ENCODE measurements at places on chromosomes 7 and 10.
A peak's percentile ranks its signal among the peaks of the same experiment; 100 is the strongest.

DNA sequence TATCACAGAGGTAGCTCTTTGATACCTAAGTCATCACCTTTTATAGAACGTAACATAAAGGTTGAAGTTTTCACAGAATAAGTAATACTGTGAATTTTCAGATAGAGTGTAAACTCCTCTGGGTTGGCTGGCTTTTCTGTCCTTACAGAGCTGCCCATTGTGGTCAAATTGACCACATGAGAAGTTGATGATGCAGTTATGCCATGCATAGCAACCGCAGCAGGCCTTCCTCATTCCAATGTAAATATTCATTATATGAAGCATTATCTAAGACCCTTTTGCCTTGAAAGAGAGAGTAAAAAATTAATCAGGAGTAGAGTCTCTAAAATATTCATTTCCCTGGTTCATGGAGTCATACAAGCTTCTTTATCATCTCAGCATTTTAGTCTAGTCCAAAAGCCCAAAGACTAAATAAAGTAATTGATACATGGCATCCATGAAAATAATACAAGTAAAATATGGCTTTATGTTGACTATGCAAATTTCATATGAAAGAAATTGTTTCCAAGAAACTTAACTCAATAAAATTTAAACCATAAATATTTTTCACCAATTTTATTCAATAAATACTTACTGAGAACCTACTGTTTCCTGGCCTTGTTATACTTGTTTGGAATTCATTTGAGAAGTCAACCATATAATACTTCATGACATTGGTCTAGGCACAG is 516.4 kb downstream of the PCDH15 start:
- DNase-seq = no peak

DNA sequence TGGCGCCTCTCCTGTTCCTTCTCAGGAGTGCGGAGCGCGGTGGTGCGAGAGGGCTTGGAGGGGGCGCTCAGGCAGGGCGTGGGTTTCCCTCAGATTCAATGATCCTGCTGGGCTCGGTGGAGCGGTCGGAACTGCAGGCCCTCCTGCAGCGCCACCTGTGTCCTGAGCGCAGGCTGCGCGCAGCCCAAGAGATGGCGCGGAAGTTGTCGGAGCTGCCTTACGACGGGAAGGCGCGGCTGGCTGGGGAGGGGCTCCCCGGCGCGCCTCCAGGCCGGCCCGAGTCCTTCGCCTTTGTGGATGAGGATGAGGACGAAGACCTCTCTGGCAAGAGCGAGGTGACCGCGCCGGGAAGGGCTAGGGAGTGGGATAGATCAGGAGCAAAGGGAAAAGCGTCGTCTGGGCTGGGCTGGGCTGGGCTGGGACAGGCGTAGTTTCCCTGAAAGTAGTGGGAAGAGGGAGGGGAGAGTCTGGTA is 17.0 kb downstream of the FAM131B start:
- DNase-seq = peak; percentile 68

DNA sequence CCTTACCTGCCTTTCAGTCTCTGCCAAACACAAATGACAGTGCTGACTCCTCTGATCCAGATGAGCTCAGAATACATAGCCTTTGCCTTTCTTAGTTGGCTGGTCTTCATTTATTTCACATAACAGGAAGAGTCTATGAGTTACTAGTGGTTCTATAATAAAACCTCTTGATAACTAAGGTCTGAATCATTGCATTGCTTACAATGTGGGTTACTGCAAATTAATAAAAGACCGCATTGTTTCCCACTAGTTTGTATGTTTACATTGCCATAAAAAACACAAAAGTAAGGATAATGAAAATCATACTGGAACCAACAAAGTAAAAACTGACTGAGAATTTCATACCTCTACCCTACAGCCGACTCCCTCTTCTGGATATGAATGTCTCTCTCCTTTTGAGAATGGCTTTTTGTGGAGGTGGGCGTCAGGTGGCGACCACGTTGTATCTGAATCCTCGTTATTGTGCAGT is 62.0 kb upstream of the AKR1E2 start:
- DNase-seq = no peak

DNA sequence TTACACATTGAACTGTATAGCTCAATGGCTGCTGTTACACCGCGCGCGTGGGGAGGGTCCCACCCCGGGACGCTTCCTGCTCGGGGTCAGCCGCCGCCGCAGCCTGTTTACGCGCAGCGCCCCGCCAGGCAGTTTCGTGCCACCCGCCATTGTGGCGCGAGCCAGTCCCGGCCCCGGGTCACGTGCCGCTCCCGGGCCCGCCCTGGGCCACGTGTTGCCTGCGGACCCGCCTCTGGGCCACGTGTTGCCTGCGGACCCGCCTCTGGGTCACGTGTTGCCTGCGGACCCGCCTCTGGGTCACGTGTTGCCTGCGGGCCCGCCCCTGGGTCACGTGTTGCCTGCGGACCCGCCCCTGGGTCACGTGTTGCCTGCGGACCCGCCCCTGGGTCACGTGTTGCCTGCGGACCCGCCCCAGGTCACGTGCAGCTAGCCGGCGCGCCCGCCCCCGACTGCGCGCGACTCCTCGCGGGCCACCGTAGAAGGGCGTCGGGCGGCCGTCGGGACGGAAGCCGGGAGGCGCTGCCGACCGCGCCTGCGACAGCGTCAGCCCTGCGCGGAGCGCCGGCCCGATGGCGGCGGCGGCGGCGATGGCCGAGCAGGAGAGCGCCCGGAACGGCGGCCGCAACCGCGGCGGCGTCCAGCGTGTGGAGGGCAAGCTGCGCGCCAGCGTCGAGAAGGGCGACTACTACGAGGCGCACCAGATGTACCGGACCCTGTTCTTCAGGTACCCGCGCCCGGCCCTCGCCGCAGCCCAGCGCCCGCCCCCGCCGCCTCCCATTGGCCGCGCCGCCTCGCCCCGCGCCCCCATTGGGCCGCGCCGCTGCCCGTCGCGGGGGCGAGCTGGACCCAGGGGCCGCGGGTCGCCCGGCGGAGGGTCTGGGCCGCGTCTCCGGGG is at the start of gene GET4:
GET4 (plus strand) TSS at position 478 of the 895 bp plus-strand sequence; CDS start at position 570, 92 bp downstream.
- DNase-seq = peak; percentile 99

GRCh38 chr10:27153329-27153728 is 855 bp downstream of the YME1L1 start:
- no peak for DNase-seq

DNA sequence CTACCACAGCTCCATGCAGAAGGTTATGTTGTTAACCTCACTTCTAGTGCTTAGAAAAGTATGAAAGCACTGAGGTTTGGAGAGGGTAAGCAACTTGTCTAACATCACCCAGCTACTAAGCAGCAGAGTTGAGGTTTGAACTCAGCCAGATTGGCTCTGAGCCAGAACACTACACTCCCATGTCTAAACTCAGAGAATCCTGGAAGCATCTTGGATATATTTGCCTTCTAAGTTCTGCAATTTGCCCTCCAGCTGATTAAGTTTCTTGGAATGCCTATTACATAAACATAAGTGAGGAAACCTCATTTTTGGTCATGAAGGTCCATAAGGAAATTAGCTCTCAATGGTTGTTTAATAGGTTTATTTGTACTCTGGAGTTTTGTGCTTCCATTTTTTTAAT is 78.1 kb upstream of the PHYHIPL start:
- no peak for DNase-seq

DNA sequence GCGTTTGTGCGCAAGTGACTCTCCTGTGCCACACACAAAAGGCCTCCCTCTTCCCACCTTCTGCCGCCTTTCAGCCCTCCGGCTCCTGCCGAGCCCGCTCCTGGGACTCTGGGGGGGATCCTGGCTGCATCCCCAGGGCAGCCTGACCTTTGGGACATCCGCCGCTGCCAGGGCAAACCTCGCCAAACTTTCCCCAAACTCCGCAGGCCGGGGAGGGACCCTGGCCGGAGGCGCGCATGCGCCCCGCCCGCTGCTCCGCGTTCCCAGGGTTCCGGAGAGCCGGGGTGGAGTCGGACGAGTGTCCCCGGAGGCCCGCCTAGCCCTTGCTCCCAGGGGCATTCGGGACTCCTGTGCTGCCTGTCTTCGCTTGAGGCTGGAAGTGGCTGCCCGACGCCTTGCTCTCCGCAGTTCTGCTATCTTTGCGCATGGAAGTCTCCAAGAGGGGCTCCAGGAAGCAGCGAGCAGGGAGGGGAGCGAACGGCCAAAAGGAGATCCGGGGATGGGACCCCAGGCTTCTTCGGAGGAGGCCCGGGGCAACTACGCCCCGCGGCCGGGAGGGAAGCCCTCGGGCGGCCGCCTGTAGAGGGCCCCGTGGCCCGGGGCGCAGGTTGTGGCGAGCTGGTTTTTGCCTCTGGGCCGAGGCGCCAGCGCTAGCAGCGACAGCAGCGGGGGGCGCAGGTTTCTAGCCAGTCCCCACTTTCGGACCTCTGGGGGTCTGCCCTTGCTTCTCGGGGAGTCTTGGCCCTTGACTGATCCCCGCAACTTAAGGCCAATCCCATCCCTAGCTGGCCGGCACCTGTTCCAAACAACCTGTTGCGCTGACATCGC is 7.0 kb downstream of the PTF1A start:
- DNase-seq = no peak
